ENCODE measurements at places on chromosomes 2 and 18. TPM values are rescaled to one million over a fixed set of nuclear protein-coding genes. Genes with fewer than 3 reads are reported as not detected.

GRCh38 chr18:21903709-21904108 lies 163.1 kb downstream of the MIB1 start:
- DNase-seq: no peak
- no peak overlapping the region for H3K4me3 ChIP-seq
- H3K4me1 ChIP-seq: no peaks in the 10 kb centered on the region

DNA sequence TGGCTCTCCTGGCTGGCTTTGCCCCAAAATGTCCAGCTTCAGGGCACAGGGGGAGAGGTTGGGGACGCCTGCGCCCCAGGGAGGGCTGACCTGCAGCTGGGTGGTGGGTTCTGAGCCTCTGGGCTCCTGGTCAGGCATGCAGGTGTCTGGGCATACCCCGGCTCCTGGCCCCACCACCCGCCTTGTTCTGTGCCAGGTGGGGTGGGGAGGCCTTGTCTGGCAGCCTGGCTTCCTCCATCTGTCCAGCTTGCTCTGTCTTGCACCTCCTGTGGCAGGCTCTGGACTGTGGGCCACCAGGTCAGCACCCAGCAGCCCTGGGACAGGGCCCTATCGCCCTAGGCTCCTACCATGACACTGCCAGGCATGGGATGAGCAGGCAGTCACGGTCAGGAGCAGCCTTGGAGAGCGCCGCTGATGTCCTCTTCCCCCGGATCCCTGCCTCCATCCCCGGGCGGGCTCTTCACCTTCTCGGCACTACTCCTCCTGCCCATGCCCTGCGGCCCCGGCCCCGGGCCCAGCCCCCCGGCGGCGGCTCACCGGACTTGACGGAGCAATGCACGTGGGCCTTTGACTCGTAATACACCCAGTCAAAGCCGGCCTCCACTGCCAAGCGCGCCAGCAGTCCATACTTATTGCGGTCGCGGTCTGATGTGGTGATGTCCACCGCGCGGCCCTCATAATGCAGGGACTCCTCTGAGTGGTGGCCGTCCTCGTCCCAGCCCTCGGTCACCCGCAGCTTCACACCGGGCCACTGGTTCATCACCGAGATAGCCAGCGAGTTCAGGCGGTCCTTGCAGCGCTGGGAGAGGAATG lies 3.6 kb downstream of the IHH start:
- H3K36me3 ChIP-seq: no peaks in the 10 kb centered on the region
- H3K4me3 ChIP-seq: no peak overlapping the region
- no peak overlapping the region for H3K27ac ChIP-seq
- H3K27me3 ChIP-seq: peaks cover 50% of the 10 kb centered on the region

- H3K4me1 ChIP-seq: peaks cover 62% of the 10 kb centered on the region
- no peaks in the 10 kb centered on the region for H3K27me3 ChIP-seq
- H3K36me3 ChIP-seq: peaks cover 25% of the 10 kb centered on the region
- peak overlapping the region; percentile 53 for H3K27ac ChIP-seq
- no peak for DNase-seq
These were observed 45.1 kb downstream of the LCLAT1 start for GRCh38 chr2:30492185-30492584.

DNA sequence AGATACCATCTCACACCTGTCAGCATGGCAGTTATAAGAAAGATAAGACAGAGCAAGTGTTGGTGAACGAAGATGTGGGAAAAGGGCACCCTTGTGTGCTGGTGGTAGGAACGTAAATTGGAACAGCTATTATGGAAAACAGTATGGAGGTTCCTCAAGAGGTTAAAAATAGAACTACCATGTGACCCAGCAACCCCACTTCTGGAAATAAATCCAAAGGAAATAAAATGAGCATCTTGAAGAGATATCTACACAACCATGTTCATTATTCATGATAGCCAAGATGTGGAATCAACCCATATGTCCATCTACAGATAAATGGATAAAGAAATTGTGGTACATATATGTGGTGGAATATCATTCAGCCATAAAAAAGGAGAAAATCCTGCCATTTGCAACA lies 26.9 kb downstream of the NGEF start:
- H3K4me1 ChIP-seq: no peaks in the 10 kb centered on the region
- H3K27me3 ChIP-seq: peaks cover 31% of the 10 kb centered on the region
- no peak for DNase-seq
- H3K4me3 ChIP-seq: no peak overlapping the region
- H3K27ac ChIP-seq: no peak overlapping the region

DNA sequence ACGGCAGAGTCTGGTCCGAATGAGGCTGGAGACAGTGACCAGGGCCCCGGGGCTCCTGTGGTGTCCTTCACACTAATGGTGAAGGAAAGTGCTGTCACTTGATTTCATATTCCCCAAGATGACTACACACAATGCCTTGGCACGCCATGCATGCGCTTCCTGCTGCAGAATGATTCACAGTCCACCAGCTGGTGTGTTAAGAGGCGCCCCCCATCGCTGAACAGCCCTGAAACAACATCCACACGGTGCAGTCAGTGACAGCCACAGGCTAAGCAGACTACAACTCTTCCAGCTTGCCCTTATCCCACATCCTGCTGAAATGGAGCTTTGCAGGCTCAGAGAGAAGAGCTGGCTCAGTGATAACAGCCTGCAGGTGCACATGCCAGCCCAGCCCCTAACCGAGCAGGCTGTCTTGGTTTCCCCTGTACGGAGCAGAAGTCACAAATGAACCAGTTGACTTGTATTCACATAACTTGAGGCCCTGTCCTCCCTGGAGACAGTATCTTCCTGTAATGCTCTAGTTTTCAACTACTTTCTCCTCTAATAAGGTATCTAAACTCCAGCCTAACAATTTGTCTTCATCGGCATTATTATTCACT lies 24.3 kb upstream of the CDH20 start:
- DNase-seq: no peak
- H3K36me3 ChIP-seq: no peaks in the 10 kb centered on the region
- H3K27ac ChIP-seq: no peak overlapping the region
- no peaks in the 10 kb centered on the region for H3K27me3 ChIP-seq
- H3K4me1 ChIP-seq: no peaks in the 10 kb centered on the region

DNA sequence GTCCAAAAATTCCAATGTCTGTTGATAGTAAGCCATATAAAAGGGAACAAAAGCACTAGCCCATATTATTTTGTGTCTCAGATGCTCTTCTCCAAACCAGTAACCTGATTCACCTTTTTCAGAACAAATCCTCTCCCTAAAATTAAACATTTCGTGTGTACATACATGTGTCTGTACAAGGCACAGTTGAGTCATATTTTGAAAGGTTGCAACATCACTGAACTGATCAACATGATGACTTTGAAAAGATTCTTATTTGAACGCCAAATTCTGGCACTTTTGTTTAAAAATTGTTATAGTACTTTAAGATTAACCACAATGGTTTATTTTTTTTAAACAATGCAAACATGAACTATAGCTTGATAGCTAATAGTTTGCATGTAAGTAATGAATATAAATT lies 102.5 kb downstream of the RIT2 start:
- no peaks in the 10 kb centered on the region for H3K4me1 ChIP-seq
- DNase-seq: no peak
- no peak overlapping the region for H3K27ac ChIP-seq
- H3K36me3 ChIP-seq: no peaks in the 10 kb centered on the region
- H3K4me3 ChIP-seq: no peak overlapping the region

DNA sequence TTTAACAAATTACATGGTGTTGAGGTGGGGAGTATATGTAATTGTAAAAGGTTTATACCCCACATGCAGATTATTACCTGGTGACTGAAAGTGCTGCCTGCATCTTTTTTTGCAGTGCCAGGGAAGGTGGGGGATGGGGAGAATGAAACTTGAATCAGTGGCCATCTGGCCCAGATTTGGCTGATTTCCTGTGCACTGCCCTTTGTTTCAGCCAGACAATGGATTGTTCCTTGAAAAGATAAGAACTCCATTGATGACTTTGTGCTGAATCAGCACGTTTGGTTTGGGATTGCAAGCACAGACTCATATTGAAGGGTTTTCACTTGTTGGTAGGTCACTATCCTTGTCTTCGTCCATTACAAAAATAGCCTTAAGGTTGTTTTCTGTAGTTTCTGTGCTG lies 20.9 kb downstream of the GREB1L start:
- DNase-seq: no peak
- no peaks in the 10 kb centered on the region for H3K4me1 ChIP-seq
- H3K27me3 ChIP-seq: peaks cover 9% of the 10 kb centered on the region
- H3K36me3 ChIP-seq: no peaks in the 10 kb centered on the region
- H3K27ac ChIP-seq: no peak overlapping the region
- no peak overlapping the region for H3K4me3 ChIP-seq

GRCh38 chr2:211611061-211611518 lies 927.5 kb downstream of the ERBB4 start:
- no peaks in the 10 kb centered on the region for H3K36me3 ChIP-seq
- H3K4me1 ChIP-seq: peaks cover 3% of the 10 kb centered on the region
- H3K27ac ChIP-seq: no peak overlapping the region

- no peak overlapping the region for H3K27ac ChIP-seq
- no peak for DNase-seq
- H3K27me3 ChIP-seq: peaks cover 7% of the 10 kb centered on the region
- H3K4me1 ChIP-seq: no peaks in the 10 kb centered on the region
- no peak overlapping the region for H3K4me3 ChIP-seq
These were observed 66.2 kb downstream of the HS1BP3 start for GRCh38 chr2:20584399-20585358.

DNA sequence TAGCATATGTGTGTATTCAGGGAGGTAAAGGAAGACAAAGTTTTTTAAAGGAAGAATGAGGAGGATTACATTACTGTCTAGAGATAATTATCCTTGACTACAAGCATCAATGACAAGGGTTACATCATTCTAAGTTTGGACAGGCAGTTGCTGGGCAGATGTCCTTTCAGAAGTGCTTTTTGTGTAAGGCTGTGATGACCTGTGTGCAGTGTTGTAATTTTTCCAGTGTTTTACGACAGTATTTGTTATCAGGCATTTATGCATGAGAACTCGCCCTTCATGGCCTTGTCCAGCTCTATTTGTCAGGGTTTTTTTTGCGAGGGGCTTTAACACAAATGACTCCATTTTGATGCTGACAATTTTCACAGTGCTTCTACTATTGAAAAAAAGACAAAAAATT lies 658.3 kb upstream of the NXPH2 start:
- no peak overlapping the region for H3K4me3 ChIP-seq
- H3K36me3 ChIP-seq: no peaks in the 10 kb centered on the region

GRCh38 chr2:63723709-63724108 lies 118.0 kb upstream of the UGP2 start:
- no peaks in the 10 kb centered on the region for H3K4me1 ChIP-seq
- no peak overlapping the region for H3K4me3 ChIP-seq
- no peak for DNase-seq

DNA sequence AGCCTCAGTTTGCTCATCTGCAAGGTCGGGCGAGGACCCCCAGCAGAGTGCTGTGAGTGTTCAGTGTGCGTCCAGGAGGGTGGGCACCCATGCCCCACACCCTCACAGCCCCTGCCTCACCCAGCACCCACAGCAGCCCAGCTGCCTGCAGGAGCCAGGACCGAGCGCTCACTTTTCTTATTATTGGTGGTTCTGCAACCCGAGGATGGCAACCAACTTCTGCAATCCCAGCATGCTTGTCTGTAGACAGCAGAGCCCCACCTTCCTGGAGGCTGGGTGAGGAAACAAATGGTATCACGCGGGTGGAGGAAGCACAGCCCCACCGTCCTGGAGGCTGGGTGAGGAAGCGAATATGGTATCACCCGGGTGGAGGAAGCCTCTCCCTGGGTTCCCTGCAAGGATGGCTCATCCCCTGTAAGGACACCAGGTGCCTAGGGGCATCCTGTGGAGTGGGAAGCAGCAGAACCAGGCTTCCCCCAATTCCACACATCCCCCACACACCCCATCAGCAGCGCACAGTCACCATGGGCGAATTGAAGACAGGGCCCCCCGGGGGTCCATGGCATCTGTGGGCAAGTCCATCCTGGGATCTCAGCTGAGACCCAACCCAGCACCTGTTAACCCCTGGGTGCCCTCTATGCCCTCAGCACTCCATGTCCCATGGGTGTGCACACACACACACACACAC lies 220.5 kb upstream of the RAB6C start:
- H3K4me1 ChIP-seq: peaks cover 2% of the 10 kb centered on the region
- no peak overlapping the region for H3K27ac ChIP-seq
- no peak overlapping the region for H3K4me3 ChIP-seq
- peaks cover under 1% of the 10 kb centered on the region for H3K27me3 ChIP-seq
- H3K36me3 ChIP-seq: no peaks in the 10 kb centered on the region

GRCh38 chr2:212284166-212284565 lies 254.4 kb downstream of the ERBB4 start:
- no peak overlapping the region for H3K4me3 ChIP-seq
- no peaks in the 10 kb centered on the region for H3K36me3 ChIP-seq
- H3K27ac ChIP-seq: no peak overlapping the region
- no peaks in the 10 kb centered on the region for H3K27me3 ChIP-seq
- no peaks in the 10 kb centered on the region for H3K4me1 ChIP-seq

DNA sequence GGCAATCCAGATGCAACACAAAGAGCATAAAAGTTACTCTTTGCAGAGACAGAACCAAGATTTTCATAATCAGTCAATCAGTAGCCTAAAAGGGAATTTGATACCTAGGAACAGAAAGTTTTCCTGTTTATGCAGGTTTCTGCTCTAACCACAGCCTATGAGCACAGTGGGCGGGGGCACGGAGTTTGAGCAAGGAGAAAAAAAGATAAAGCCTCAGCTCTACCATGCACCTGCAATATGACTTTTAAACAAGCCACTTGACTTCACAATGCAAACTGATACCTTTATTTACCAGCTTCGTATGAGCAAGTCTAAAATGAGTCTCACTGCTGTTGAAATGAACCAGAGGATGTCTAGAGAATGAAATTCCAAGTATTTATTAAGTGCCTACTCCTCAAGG lies 5.6 kb upstream of the LRATD1 start:
- H3K4me3 ChIP-seq: no peak overlapping the region
- no peak for DNase-seq
- no peak overlapping the region for H3K27ac ChIP-seq
- peaks cover 19% of the 10 kb centered on the region for H3K27me3 ChIP-seq
- no peaks in the 10 kb centered on the region for H3K36me3 ChIP-seq

DNA sequence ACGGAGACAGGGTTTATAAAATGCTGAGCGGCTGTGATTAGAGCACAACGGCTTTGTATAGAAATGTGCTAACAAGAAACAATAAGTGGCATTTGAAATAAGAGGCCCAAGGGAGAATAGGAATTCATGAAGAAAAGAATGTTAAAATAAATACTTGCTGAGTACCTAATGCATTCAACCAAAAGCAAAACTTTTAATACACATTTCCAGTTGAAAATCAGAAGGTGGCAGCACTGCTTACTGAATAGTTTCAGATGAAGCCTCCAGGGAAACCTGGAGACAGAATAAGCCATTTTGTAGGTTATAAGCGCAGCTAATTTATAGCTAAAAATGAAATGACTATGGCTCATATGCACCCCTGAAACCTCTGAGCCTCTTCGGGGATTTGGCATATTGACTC lies 286.6 kb downstream of the DPP10 start:
- DNase-seq: no peak
- H3K4me3 ChIP-seq: no peak overlapping the region
- no peak overlapping the region for H3K27ac ChIP-seq

The MC5R gene
- total RNA-seq: not detected

The PPP1R1C gene
- not detected for total RNA-seq

The PHOSPHO2 gene
- total RNA-seq: 6.3 TPM

The ADCY3 gene
- 99.9 TPM for total RNA-seq

The MSH2 gene
- total RNA-seq: 25.2 TPM

The SH2D6 gene
- total RNA-seq: 1.6 TPM

The PCARE gene
- not detected for total RNA-seq

The PJVK gene
- total RNA-seq: 3.1 TPM

Data from activated B cell treated with CpG ODN at 0.5 μM for 24 hours (primary cell).